IPS DF 6.9 (cell line): ENCODE measurements at places on chromosomes 7 and 10.

GRCh38 chr7:83301416-83301815, 138.7 kb upstream of the PCLO start:
- no peak for DNase-seq

DNA sequence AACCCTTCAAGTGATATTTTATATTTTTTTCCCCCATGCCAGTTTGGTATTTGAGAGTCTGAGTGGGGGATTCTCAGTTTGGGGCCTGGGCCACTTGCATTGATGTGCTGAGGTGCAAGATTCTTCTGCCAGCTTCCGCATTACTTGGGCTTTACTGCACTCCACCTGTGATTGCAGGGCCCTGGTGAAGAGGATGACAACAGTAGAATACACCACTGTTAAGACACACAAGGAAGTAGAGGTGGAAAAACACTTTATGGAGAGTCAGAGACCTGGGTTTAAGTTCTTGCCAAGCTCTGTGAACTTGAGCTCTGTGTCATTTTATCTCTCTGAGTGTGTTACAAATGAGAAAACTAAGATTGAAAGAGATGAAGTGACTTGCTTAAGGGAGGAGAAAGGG, 209.4 kb downstream of the LRMDA start:
- no peak for DNase-seq

DNA sequence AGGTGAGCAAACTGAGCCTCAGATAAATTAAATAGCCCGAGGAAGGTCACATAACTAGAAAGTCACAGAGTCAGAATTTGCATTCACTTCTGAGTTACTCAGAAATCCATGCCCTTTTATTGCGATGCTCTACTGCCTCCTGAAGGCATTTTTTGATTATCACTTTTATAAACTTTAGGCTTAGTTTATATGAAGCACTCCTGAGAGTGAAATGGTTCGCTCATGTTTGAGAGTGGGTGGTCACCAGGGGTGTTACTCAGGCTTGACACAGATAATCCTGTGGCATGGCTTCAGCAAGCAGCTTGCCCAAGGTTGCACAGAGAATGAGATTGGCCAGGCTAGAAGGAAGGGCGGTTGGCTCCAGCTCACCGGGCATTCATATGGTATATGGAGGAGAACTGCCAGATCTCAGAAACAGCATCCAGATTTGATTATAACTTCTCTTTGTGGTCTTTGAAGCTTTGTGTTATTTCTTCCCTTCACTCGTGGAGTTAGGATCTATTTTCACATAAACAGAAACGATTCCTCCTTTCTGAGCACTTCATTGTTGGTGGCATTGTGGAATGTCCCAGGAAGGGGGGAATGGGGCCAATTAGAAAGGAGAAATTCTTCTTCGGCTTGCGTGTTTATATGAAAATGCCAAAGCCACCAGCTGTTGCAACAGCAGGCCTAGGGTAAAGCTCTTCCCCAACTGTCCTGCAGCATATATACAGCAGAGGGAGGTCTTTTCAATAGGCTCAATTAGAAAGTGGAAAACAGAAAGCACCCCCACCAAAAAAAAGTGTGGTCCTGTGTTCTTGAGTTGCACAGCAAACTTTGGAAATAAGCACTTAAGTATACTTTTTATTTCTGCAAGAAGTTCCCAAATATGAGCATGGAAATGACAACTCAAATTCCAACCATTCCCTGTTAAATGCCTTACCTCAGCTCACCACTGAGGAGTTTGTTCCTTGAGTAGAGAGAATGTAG, 628.8 kb downstream of the SUGCT start:
- DNase-seq: no peak

- no peak for DNase-seq
Observed at GRCh38 chr10:100025576-100025975, 15.8 kb upstream of the DNMBP start.

DNA sequence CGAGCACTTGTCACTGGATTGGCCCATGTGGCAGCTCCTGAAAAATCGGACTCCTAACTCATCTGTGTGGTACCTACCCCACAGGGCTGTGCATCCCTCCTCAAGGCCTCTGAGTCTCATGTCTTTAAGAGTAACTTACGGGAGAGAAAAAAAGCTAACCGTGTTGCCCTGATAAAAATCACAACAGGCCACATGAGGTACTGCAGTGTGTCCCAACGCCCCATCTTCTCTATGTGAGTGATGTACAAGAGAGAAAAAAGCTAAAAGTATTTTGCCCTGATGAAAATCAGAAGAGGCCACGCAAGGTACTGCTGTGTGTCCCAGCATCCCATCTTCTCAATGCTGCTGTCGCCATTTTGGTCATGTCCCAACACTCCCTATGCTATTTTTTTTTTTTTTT, 41.2 kb upstream of the ADRB1 start:
- DNase-seq: no peak

GRCh38 chr10:19563388-19564141, 252.7 kb upstream of the PLXDC2 start:
- no peak for DNase-seq

DNA sequence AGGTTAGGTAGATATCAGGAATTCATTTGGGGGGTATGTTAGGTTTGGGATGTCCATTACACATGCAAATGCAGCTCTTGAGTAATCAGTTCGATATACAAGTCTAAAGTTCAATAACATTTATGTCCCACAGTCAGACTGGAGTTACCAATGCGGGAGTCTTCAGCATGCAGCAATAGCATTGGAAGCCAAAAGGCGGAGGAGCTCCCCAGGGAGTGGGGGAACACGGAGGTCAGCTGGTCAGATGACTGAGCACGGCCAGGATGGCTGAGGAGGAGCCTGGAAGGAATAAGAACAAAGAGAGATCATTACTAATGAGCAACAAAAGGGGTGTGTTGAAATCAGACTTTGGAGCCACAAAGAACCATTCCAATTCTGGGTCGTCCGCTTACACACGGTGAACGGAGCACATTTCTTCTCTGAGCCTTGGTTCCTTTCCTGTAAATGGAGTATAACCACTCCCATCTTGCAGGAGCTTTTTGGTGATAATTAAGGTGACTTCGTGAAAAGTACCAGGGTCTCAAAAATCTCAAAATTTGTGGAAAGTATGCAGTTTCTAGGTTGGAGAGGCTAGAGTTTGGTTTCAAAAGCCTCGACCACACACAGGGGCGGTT, 478 bp upstream of the ZNF22 start:
- no peak for DNase-seq

GRCh38 chr7:131890176-131890575, 333.7 kb upstream of the PODXL start:
- DNase-seq: no peak

DNA sequence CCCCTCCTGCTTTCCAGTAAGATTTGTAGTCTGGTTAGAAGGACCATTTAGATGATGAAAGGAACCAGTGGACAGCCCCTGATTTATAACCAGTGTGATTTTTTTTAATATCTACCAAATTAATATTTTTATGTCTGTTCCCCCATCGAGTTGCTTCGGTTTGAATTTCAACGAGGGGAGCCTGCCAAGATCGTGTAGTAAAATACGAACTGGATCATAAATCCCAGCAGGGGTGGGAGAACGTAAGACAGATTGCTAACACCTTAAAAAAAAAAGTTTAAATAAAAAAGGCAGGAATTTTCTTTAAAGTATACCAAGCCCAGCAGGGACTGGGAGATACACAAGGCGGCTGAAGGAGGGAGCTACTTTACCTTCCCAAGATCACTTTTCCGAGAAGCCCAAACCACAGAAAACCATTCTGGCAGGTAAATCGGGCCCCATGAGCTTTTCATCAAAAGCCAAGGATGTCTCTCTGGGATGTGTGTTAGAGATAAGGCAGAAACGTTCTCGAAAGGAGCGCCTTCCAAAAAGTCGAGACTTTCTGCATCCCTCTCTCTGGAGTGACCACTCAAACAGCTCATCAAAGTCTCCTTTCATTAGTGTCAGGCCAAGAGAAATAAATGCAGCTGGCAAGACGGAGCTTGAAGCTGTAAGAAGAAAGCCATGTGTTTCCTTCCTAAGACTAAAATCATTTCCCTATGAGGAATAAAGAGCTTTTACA, 270.5 kb upstream of the NFE2L3 start:
- DNase-seq: no peak

- no peak for DNase-seq
Observed at GRCh38 chr7:149353739-149354504, 91.9 kb downstream of the ZNF783 start.

- DNase-seq: no peak
Observed at GRCh38 chr10:102148275-102148674, 3.9 kb upstream of the NOLC1 start.

GRCh38 chr7:36623247-36623646, 101.0 kb downstream of the AOAH start:
- no peak for DNase-seq

- no peak for DNase-seq
Observed at GRCh38 chr10:71715026-71715425, 4.6 kb downstream of the C10orf105 start.
